ENCODE measurements at places on chromosomes 11 and 22. TPM values are rescaled to one million over a fixed set of nuclear protein-coding genes. Genes with fewer than 3 reads are reported as not detected.

- DNase-seq: no peak
- H3K36me3 ChIP-seq: peaks cover 5% of the 10 kb centered on the region
- H3K27me3 ChIP-seq: no peaks in the 10 kb centered on the region
- no peak overlapping the region for H3K4me3 ChIP-seq
- no peaks in the 10 kb centered on the region for H3K4me1 ChIP-seq
- H3K27ac ChIP-seq: no peak overlapping the region
Measured at GRCh38 chr11:8971196-8971923, 7.1 kb upstream of the TMEM9B start.

Gene MS4A6E
- total RNA-seq: not detected

DNA sequence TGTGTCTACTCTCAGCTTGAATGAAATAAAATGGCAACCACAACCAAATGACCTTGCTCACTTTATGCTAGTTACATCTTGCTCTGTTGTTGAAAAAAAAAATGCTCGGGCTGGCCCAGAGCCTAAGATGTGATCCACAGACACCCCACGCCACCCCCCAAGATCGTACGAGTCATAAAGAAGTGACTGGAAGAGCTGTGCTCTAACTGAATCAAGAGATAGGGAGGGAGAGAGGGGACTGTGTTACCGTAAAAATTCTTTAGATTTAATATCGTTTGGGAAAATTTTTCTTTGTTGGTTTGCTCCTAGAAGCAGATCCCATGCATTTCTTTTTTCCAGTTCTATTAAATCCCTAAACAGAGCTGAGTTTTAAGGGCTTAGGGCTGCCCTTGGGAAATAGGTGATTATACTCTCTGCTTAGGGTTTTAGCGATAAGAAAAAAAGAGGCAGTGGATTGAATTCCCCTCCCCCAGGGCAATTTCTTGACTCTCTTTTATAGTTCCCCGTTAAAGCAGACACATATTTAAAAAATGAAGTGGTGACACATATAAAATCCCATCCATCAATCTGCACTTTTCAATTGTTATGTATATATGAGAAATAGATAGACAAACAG is 14.5 kb downstream of the MAML2 start:
- peak overlapping the region; percentile 1 for H3K4me3 ChIP-seq
- peaks cover 20% of the 10 kb centered on the region for H3K36me3 ChIP-seq
- no peak for DNase-seq

- H3K4me1 ChIP-seq: no peaks in the 10 kb centered on the region
- H3K27ac ChIP-seq: no peak overlapping the region
- no peaks in the 10 kb centered on the region for H3K36me3 ChIP-seq
- no peak overlapping the region for H3K4me3 ChIP-seq
- H3K27me3 ChIP-seq: no peaks in the 10 kb centered on the region
Measured at GRCh38 chr11:106813806-106814205, 204.5 kb downstream of the GUCY1A2 start.

GRCh38 chr22:23122992-23123803 is 18.6 kb downstream of the RSPH14 start:
- DNase-seq: no peak
- no peak overlapping the region for H3K27ac ChIP-seq
- no peaks in the 10 kb centered on the region for H3K36me3 ChIP-seq

- no peaks in the 10 kb centered on the region for H3K36me3 ChIP-seq
- DNase-seq: no peak
- H3K4me1 ChIP-seq: peaks cover 14% of the 10 kb centered on the region
- no peak overlapping the region for H3K4me3 ChIP-seq
Measured at GRCh38 chr11:123238297-123238696, 43.2 kb upstream of the CLMP start.

Gene HORMAD2
- total RNA-seq: 0.43 TPM

GRCh38 chr11:134223121-134223520 is 646 bp downstream of the NCAPD3 start:
- peaks cover 27% of the 10 kb centered on the region for H3K4me1 ChIP-seq
- H3K4me3 ChIP-seq: peak overlapping the region; percentile 90
- peaks cover 16% of the 10 kb centered on the region for H3K36me3 ChIP-seq

DNA sequence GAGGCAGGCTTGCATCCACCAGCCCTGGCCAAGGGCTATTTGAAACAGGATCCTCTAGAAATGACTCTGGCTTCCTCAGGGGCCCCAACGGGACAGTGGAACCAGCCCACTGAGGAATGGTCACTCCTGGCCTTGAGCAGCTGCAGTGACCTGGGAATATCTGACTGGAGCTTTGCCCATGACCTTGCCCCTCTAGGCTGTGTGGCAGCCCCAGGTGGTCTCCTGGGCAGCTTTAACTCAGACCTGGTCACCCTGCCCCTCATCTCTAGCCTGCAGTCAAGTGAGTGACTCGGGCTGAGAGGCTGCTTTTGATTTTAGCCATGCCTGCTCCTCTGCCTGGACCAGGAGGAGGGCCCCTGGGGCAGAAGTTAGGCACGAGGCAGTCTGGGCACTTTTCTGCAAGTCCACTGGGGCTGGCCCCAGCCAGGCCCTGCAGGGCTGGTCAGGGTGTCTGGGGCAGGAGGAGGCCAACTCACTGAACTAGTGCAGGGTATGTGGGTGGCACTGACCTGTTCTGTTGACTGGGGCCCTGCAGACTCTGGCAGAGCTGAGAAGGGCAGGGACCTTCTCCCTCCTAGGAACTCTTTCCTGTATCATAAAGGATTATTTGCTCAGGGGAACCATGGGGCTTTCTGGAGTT is 13.3 kb downstream of the IL10RA start:
- no peak overlapping the region for H3K27ac ChIP-seq
- peaks cover 6% of the 10 kb centered on the region for H3K4me1 ChIP-seq
- no peaks in the 10 kb centered on the region for H3K36me3 ChIP-seq
- no peak for DNase-seq

GRCh38 chr11:113977071-113977490 is 2.2 kb downstream of the HTR3A start:
- peaks cover 11% of the 10 kb centered on the region for H3K4me1 ChIP-seq
- no peak for DNase-seq
- peaks cover 57% of the 10 kb centered on the region for H3K27me3 ChIP-seq
- no peaks in the 10 kb centered on the region for H3K36me3 ChIP-seq

- peaks cover 9% of the 10 kb centered on the region for H3K36me3 ChIP-seq
- no peak for DNase-seq
- peaks cover 32% of the 10 kb centered on the region for H3K27me3 ChIP-seq
Measured at GRCh38 chr11:119361941-119362725, 15.6 kb upstream of the MFRP start.

Gene MYOD1
- not detected for total RNA-seq

GRCh38 chr11:70532066-70532440 is 133.7 kb downstream of the CTTN start:
- DNase-seq: no peak
- H3K4me3 ChIP-seq: no peak overlapping the region
- H3K4me1 ChIP-seq: peaks cover 10% of the 10 kb centered on the region
- H3K27ac ChIP-seq: no peak overlapping the region

Gene ZNRF3
- 23.1 TPM for total RNA-seq

Gene TMEM223
- total RNA-seq: 23.3 TPM

GRCh38 chr11:117923773-117924172 is 5.4 kb downstream of the TMPRSS13 start:
- no peaks in the 10 kb centered on the region for H3K36me3 ChIP-seq
- H3K27me3 ChIP-seq: peaks cover 5% of the 10 kb centered on the region
- no peak overlapping the region for H3K27ac ChIP-seq

- no peak overlapping the region for H3K4me3 ChIP-seq
- H3K27ac ChIP-seq: no peak overlapping the region
- H3K4me1 ChIP-seq: peaks cover 18% of the 10 kb centered on the region
- H3K36me3 ChIP-seq: peaks cover 8% of the 10 kb centered on the region
Measured at GRCh38 chr11:36390963-36391471, 94.9 kb downstream of the PRR5L start.

Gene SCGB1D2
- not detected for total RNA-seq

- H3K4me3 ChIP-seq: peak overlapping the region; percentile 74
- H3K27me3 ChIP-seq: peaks cover 2% of the 10 kb centered on the region
- H3K36me3 ChIP-seq: no peaks in the 10 kb centered on the region
- peak overlapping the region; percentile 92 for H3K27ac ChIP-seq
Measured at GRCh38 chr11:65560555-65561418, 2.6 kb upstream of the LTBP3 start.

GRCh38 chr22:32697331-32697995 is 104.0 kb upstream of the TIMP3 start:
- no peak overlapping the region for H3K27ac ChIP-seq
- DNase-seq: no peak
- no peaks in the 10 kb centered on the region for H3K36me3 ChIP-seq
- no peaks in the 10 kb centered on the region for H3K27me3 ChIP-seq

DNA sequence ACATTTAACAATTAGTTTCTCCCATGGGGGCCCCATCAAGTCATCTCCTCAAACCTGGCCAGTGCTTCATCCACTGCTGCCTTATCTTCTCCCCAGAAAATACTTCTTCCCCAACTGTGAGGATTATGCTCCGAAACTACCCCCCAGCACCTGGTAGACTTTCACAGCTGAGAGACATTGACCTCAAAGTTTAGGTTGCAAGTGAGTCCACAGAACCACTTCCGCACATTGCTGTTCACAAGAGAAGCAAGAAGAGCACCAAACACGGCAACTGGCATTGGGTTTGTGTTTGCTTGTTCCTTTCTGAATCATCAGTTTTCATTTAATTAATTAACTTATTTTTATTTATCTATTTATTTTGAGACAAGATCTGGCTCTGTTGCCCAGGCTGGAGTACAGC is 6.1 kb downstream of the MCHR1 start:
- peaks cover 15% of the 10 kb centered on the region for H3K27me3 ChIP-seq
- no peak overlapping the region for H3K27ac ChIP-seq
- no peaks in the 10 kb centered on the region for H3K36me3 ChIP-seq
- H3K4me3 ChIP-seq: no peak overlapping the region
- no peak for DNase-seq
- H3K4me1 ChIP-seq: peaks cover 27% of the 10 kb centered on the region

Gene TRIM6
- 7.5 TPM for total RNA-seq

Gene SMTNL1
- not detected for total RNA-seq

DNA sequence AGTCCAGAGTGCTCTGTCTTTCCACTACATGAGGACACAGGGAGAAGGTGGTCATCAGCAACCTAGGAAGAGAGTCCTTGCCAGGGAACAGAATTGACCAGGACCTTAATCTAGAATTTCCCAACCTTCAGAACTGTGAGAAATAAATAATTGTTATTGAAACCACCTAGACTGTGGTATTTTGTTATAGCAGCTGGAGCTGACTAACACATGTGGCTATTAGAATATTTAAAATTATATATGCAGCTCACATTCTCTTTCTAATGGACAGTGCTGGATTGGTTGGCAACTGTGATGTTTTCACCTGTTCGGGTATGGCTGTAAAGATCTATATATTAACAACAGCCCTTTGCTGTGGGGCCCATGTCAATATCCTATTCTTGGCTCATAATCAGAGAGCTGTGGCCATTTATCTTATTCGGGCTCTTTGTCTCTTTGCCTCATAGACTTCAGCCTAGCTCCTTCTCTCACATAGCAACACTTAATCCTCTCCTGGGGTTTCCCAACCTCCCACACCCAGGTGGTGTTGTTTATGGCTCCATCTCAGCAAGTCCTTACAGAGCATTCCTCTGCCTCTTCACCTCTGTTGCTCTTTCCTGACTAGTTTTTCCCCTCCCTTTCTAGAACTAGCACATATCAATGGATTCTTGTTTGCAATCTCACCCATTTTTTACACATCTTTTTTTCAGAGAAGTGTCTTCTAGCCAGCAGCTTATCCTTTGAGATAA is 46.4 kb upstream of the AMOTL1 start:
- H3K36me3 ChIP-seq: no peaks in the 10 kb centered on the region
- H3K27ac ChIP-seq: no peak overlapping the region
- H3K4me3 ChIP-seq: no peak overlapping the region
- H3K4me1 ChIP-seq: no peaks in the 10 kb centered on the region
- H3K27me3 ChIP-seq: no peaks in the 10 kb centered on the region

DNA sequence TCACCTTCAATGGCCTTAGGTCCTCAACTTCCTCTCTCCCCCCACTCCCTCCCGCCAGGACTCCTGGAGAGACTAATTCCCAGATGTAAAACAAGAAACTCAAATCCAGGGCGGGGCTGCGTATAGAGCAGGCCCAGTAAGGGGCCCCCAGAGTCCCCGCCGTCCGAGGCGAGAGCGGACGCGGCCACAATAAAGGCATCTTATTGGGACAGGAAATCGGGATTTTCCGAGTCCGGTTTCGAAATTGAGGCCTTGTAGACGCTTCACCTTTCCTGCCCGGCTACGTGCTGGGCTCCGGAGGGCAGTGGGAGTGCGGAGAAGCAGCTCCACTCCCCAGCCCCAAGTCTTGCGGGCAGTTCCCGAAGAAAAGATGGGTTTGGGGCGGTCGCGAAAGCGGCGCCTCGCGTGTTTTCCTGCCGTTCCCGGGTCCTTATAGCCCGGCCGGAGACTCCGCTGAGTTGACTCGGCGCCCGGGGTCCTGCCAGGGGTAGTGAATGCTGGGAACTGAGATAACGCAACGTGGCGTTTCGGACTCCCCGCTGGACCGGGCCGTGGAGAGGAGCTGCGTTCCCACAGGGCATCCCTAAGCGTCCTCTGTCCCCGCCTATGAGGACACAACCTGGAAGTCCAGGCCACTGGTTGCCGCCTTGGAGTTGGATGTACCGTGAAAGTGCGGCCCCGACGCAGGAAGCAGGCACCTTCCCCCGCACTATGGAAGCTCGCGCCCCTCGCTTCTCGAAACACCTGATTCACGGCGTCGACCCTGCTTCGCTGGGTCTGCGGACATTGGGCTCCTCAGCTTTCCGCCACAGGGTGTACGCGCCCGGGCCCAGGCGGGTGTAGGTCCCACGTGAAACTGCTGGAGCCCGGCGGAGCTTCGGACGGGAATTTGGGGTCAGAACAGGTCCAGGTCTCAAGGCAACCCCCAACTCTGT is 4.8 kb upstream of the CHRM1 start:
- no peak for DNase-seq
- peak overlapping the region; percentile 82 for H3K27ac ChIP-seq
- H3K36me3 ChIP-seq: no peaks in the 10 kb centered on the region
- peaks cover 66% of the 10 kb centered on the region for H3K27me3 ChIP-seq

GRCh38 chr11:36362902-36363301 is 66.8 kb downstream of the PRR5L start:
- DNase-seq: no peak
- no peaks in the 10 kb centered on the region for H3K36me3 ChIP-seq
- peak overlapping the region; percentile 13 for H3K4me3 ChIP-seq
- peaks cover 39% of the 10 kb centered on the region for H3K4me1 ChIP-seq
- H3K27me3 ChIP-seq: peaks cover 11% of the 10 kb centered on the region

DNA sequence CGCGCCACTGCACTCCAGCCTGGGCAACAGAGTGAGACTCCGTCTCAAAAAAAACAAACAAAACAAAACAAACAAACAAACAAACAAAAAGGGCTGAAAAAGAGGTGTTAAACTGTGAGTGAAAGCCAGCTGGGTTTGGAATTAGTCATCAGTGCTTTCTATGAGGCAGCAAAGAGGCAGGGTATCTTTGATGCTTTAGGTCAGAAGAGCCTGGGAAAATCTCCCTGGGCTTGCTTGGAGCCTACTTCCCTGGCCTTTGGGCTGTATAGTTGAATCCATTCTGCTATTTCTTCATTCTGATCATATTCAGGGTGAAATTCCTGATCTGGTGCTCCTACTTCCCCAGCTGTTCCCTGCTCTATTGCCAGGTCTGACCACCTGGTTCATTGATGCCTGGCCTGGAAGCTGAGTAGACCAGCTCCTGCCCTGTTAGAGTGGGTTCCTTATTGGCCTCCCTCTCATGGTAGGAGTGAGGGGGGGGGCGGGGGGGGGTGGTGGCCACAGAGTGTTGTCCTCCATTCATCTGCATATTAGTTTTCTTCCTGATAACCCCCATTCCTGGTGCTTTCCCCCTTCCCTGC is 65.6 kb downstream of the INSC start:
- H3K27ac ChIP-seq: no peak overlapping the region
- DNase-seq: no peak
- peaks cover 10% of the 10 kb centered on the region for H3K4me1 ChIP-seq
- H3K27me3 ChIP-seq: no peaks in the 10 kb centered on the region
- no peaks in the 10 kb centered on the region for H3K36me3 ChIP-seq
- no peak overlapping the region for H3K4me3 ChIP-seq

GRCh38 chr11:38252620-38253019 is 1654.6 kb upstream of the RAG2 start:
- no peak overlapping the region for H3K4me3 ChIP-seq
- H3K4me1 ChIP-seq: no peaks in the 10 kb centered on the region
- H3K27me3 ChIP-seq: no peaks in the 10 kb centered on the region
- no peaks in the 10 kb centered on the region for H3K36me3 ChIP-seq
- H3K27ac ChIP-seq: no peak overlapping the region
- no peak for DNase-seq

Data from type B pancreatic cell (in vitro differentiated cells).